SK-N-SH (cell line): ENCODE measurements at places on chromosomes 5 and 9.

DNA sequence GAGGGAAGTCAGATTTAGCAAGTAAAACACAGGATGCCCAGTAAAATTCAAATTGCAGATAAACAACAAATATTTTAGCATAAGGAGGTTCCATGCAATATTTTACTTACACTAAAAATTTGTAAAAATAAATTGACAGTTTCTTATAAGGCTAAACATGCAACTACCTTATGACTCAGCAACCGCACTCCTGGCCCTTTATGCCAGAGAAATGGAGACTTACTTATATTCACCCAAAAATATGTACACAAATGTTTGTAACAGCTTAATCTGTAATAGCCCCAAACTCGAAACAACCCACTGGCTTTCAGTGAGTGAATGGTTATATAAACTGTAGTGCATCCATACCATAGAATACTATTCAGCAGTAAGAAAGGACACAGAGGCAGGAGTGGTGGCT is 28.6 kb upstream of the TRIM14 start:
- no peaks in the 10 kb centered on the region for H3K4me1 ChIP-seq
- no peak overlapping the region for H3K27ac ChIP-seq
- H3K4me3 ChIP-seq, result no peak overlapping the region
- DNase-seq, result no peak
- H3K27me3 ChIP-seq, result no peaks in the 10 kb centered on the region

GRCh38 chr5:97891971-97892370 is 708.9 kb upstream of the RIOK2 start:
- H3K27me3 ChIP-seq, result no peaks in the 10 kb centered on the region
- H3K4me1 ChIP-seq, result no peaks in the 10 kb centered on the region
- no peaks in the 10 kb centered on the region for H3K36me3 ChIP-seq
- H3K27ac ChIP-seq, result no peak overlapping the region
- no peak overlapping the region for H3K4me3 ChIP-seq
- DNase-seq, result no peak

GRCh38 chr9:37926737-37927118 is 22.8 kb upstream of the SLC25A51 start:
- no peak for DNase-seq
- H3K27me3 ChIP-seq, result no peaks in the 10 kb centered on the region
- peaks cover 15% of the 10 kb centered on the region for H3K4me1 ChIP-seq
- peaks cover 14% of the 10 kb centered on the region for H3K36me3 ChIP-seq

- no peak overlapping the region for H3K27ac ChIP-seq
- no peaks in the 10 kb centered on the region for H3K36me3 ChIP-seq
- DNase-seq, result no peak
- no peaks in the 10 kb centered on the region for H3K4me1 ChIP-seq
- H3K4me3 ChIP-seq, result no peak overlapping the region
Observed at GRCh38 chr5:98500811-98501210, 272.7 kb upstream of the RGMB start.

DNA sequence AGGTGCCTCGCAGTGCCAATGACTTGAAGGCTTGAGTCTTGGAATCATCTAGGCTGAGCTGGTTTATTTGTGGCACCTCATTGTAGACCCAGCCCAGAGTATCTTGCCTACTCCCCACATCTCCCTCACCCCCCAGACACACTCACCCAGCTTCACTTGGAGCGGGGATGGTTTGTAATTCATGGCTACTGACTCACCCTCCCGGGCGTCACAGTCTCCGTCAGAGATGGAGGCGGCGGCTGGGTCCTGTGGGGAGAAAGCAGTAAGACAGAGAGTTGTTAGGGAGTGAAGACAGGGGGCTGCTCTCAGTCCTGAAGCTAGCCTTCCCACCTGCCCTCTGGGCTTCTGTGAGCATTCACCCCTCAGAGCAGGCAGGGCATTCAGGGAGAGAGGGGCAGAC is 29.0 kb upstream of the MYORG start:
- no peaks in the 10 kb centered on the region for H3K27me3 ChIP-seq
- peaks cover 26% of the 10 kb centered on the region; the same call in 1 of the 2 replicates for H3K36me3 ChIP-seq
- H3K4me3 ChIP-seq, result no peak overlapping the region
- H3K4me1 ChIP-seq, result peaks cover 20% of the 10 kb centered on the region; the same call in 1 of the 2 replicates

DNA sequence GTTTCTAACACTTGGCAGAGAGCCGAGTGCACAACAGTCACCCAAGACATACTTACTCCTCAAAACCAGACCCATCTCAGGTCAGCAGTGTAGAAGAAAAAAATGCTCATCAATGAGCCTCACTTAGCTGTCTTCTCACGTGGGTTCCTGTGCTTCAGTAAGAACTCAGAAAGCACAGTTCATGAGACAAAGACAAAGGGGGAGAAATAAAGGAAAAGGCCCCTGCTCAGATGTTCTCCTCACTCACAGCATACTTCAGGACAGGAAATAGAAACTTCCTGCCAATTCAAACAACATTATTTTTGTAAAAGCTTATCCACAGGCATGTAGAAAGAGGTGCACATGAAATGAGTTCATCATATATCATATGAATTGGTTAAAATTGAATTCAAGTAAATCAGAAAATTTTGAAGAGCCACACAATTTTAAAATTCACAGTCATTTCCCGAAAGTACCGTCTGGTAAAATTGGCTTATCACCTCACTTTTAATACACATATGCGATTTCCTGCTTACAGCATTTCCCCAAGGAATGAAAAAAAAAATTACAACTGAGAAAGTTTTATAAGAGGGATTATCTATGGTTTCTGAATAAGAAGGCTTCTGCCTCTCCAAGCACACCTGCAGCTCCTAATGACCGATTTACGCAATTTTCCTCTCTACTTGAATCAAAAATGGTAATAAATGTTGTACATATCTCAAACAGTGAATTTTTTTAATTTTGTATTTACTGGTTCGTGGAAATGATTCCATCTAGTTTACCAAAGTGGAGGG is 328.3 kb downstream of the TMEM167A start:
- H3K4me3 ChIP-seq, result no peak overlapping the region
- H3K36me3 ChIP-seq, result no peaks in the 10 kb centered on the region
- H3K4me1 ChIP-seq, result peaks cover 4% of the 10 kb centered on the region
- no peak overlapping the region for H3K27ac ChIP-seq
- no peaks in the 10 kb centered on the region for H3K27me3 ChIP-seq
- DNase-seq, result no peak

- H3K4me3 ChIP-seq, result no peak overlapping the region
- no peaks in the 10 kb centered on the region for H3K36me3 ChIP-seq
- no peaks in the 10 kb centered on the region for H3K27me3 ChIP-seq
- no peak overlapping the region for H3K27ac ChIP-seq
- no peak for DNase-seq
Observed at GRCh38 chr5:17064241-17064640, 128.2 kb upstream of the MYO10 start.

- H3K4me3 ChIP-seq, result no peak overlapping the region
- DNase-seq, result no peak
- H3K36me3 ChIP-seq, result no peaks in the 10 kb centered on the region
Observed at GRCh38 chr5:20469792-20470191, 481.8 kb upstream of the CDH18 start.

DNA sequence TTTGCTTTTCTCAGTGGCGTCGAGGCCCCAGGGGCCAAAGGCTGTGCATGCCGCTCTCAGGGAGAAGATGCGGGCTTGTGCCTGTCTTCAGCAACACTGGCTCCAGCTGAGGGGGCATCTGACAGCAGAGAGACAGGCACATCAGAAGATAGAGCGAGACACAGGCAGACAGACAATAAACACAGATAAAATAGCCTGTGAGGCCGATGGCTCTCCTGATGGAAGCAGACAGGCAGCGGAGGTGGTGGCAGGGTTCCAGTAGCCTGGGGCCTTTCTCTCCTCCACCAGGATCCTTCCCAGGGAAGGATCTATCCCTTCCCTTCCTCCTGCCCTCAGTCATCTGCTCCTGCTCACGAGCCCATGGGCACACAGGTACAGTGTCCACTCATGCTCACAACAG is 16.6 kb upstream of the UNC5A start:
- peaks cover 35% of the 10 kb centered on the region for H3K4me1 ChIP-seq
- peak overlapping the region; percentile 93 for H3K27ac ChIP-seq
- H3K4me3 ChIP-seq, result no peak overlapping the region

- H3K27ac ChIP-seq, result no peak overlapping the region
- H3K4me3 ChIP-seq, result no peak overlapping the region
- no peaks in the 10 kb centered on the region for H3K36me3 ChIP-seq
- H3K4me1 ChIP-seq, result no peaks in the 10 kb centered on the region
Observed at GRCh38 chr5:53766673-53767072, 206.2 kb downstream of the NDUFS4 start.

DNA sequence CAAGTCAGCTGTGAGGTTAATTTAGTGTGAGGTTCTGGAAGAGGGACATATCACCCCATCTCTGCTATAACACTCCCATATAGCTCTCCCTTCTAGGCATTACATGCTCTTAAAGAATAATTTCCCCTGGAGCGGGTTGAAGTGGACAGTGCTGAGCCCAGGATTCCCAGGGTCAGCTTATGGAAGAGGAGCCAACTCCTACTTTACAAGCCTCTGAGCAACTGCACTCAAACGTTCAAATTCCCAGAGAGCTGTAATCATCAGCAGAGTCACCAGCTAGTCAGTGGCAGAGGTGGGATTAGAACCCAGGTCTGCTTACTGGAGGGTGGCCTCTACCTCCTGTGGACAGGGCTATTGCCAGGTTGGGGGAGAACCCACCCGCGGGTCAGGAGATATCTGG is 1.4 kb downstream of the NEURL1B start:
- no peak for DNase-seq
- no peak overlapping the region for H3K27ac ChIP-seq
- no peaks in the 10 kb centered on the region for H3K27me3 ChIP-seq
- H3K4me3 ChIP-seq, result peak overlapping the region; percentile 91; the same call in 1 of the 2 replicates
- no peaks in the 10 kb centered on the region for H3K36me3 ChIP-seq
- H3K4me1 ChIP-seq, result peaks cover 30% of the 10 kb centered on the region; the same call in 1 of the 2 replicates

GRCh38 chr5:106020894-106021293 is 1649.8 kb downstream of the EFNA5 start:
- no peaks in the 10 kb centered on the region for H3K36me3 ChIP-seq
- no peak overlapping the region for H3K27ac ChIP-seq
- no peak for DNase-seq
- no peak overlapping the region for H3K4me3 ChIP-seq
- H3K4me1 ChIP-seq, result 0 out of 2 replicates have a peak, but pooled peaks cover 8% of the 10 kb centered on the region

DNA sequence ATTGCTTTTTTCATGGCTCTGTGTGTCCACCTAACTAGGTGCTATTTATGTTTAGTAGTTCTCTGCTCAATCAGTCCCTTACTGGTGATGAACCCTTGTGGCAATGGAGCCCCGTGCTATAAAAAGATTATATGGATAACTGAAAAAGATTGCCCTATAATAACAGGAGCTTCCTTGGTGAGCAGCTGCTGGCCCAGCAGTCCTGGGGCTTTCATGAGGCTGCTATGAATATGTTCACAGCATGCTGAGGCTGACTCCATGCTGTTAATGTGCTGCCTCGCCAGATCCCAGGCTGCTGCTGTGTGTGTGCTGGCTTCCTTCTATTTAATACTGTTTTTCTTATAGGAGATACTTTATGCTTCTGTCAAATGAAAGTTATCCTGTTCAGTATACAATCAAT is 357.5 kb downstream of the TAF11L14 start:
- no peaks in the 10 kb centered on the region for H3K27me3 ChIP-seq
- H3K27ac ChIP-seq, result no peak overlapping the region
- H3K36me3 ChIP-seq, result no peaks in the 10 kb centered on the region
- H3K4me1 ChIP-seq, result no peaks in the 10 kb centered on the region

- H3K4me1 ChIP-seq, result no peaks in the 10 kb centered on the region
- H3K4me3 ChIP-seq, result no peak overlapping the region
- H3K27me3 ChIP-seq, result no peaks in the 10 kb centered on the region
- no peak overlapping the region for H3K27ac ChIP-seq
- DNase-seq, result no peak
- no peaks in the 10 kb centered on the region for H3K36me3 ChIP-seq
Observed at GRCh38 chr9:33196736-33197135, 29.6 kb upstream of the B4GALT1 start.

DNA sequence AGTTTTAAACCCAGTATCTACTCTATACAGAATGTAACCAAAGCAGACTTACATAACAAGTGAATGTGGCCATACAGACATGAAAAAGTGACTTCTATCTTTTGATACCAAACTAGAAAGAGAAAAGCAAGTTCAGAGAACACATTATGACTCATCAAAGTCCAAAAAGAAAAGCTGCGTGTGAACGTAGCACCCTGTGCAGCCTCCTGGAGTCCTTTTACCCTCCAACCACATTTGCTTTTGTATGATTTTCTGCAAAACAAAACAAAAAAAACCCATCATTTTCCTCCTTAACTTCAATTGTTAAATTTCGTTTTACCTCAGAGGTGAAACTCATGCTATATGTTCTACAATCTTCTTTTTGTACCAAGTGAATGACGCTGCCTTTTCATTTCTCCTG is 2.8 kb upstream of the SMARCA2 start:
- no peaks in the 10 kb centered on the region; the same call in none of the 2 replicates for H3K4me1 ChIP-seq
- H3K27ac ChIP-seq, result no peak overlapping the region
- no peaks in the 10 kb centered on the region; the same call in 1 of the 2 replicates for H3K27me3 ChIP-seq
- no peak for DNase-seq

DNA sequence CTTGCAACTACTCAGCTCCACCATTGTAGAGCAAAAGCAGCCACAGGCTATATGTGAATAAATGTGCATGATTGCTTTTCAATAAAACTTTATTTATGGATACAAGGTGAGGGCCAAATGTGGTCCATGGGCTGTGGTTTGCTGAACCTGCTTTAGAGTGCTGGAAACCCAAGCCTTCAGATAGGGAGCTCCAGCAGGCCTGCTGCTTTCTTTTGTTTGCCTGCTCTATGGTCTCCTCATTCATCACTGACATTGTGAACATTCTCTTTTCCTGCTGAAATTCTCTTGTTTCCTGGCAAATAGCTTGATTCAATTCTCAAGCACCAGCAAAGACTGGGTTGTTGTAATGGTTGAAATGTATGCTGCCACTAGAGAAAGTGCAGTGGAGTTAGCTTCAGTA is 26.0 kb downstream of the EGFLAM start:
- H3K4me1 ChIP-seq, result no peaks in the 10 kb centered on the region
- H3K36me3 ChIP-seq, result peaks cover 3% of the 10 kb centered on the region
- H3K4me3 ChIP-seq, result no peak overlapping the region
- H3K27ac ChIP-seq, result no peak overlapping the region
- no peaks in the 10 kb centered on the region for H3K27me3 ChIP-seq

DNA sequence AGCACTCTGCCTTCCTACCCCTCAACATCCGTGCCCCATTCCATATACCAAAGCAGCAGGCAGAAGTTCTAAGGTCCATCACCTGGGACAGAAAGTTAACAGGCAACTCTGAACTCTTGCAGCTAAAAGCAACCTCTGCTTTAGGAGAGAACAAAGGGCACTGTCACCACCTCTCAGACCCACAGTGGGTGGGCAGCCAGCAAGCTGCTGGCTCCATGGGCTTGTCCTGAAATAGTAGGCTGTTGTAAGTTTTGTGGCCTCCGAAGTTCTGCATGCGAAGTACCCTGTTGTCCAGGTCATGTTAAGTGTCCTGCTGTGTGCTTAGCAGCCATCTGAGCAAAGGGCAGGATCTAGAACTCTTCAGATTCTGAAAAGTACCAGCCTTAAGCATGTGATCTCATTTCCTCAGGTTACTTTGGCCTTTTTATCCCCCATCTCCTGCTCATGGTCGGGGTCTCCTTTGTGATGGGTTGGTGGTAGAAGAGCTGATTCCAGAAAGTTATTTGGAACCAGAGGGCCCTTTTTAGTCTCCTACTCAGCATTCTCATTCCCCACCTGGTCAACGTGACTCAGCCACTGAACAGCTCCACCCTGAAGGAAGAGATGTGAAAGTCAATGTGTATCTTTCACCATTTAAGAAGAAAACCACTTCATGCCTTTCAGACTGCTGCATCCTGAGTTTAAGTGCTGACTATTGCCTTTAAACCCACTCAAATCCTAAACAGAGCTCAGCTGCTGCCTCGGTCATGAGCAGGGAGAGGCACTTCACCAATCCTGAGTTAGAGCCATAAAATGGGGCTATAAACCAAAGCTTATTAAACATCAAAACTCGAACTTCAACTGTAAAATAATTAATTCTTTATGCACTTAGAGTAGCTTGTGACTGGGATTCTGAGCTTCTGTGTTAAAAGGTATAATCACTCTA is 121.4 kb downstream of the DPYSL3 start:
- no peak for DNase-seq
- no peak overlapping the region for H3K4me3 ChIP-seq
- no peaks in the 10 kb centered on the region for H3K4me1 ChIP-seq
